T-cell (primary cell): ENCODE measurements at places on chromosomes 13 and 19. TPM values are rescaled to one million over a fixed set of nuclear protein-coding genes. Genes with fewer than 3 reads are reported as not detected.

Gene BCAM
- total RNA-seq: not detected

GRCh38 chr19:46715975-46716671, 791 bp downstream of the PRKD2 start:
- H3K36me3 ChIP-seq: peaks cover 9% of the 10 kb centered on the region
- H3K27me3 ChIP-seq: no peaks in the 10 kb centered on the region
- peak overlapping the region; percentile 84 for H3K27ac ChIP-seq
- H3K4me3 ChIP-seq: peak overlapping the region; percentile 99
- no peak for DNase-seq
- H3K4me1 ChIP-seq: peaks cover 64% of the 10 kb centered on the region

- H3K27ac ChIP-seq: no peak overlapping the region
- DNase-seq: no peak
- no peaks in the 10 kb centered on the region for H3K4me1 ChIP-seq
These were observed 92.8 kb downstream of the ZMYM2 start for GRCh38 chr13:20051366-20051765.

GRCh38 chr19:41958367-41959055, 610 bp downstream of the RABAC1 start:
- H3K4me3 ChIP-seq: peak overlapping the region; percentile 67
- H3K4me1 ChIP-seq: peaks cover 22% of the 10 kb centered on the region
- H3K27ac ChIP-seq: peak overlapping the region; percentile 69

DNA sequence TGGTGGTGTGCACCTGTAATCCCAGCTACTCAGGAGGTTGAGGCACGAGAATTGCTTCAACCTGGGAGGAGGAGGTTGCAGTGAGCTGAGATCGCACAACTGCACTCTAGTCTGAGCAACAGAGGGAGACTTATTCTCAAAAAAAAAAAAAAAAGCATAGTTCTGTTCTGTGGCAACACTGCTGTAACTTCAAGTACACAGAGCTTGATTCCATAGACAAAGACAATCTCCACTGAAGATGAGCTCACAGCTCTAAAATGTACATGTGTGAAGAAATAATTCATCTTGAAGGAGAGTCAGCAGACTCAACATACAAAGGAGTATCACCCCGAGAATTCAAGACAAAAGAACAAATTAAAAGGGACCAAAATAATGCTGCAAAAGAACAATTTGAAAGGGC, 47.8 kb downstream of the KCTD15 start:
- H3K36me3 ChIP-seq: no peaks in the 10 kb centered on the region
- peaks cover 36% of the 10 kb centered on the region for H3K27me3 ChIP-seq
- no peak overlapping the region for H3K27ac ChIP-seq
- no peak for DNase-seq
- H3K4me1 ChIP-seq: no peaks in the 10 kb centered on the region

GRCh38 chr19:373391-374182, 29.0 kb upstream of the MIER2 start:
- H3K4me1 ChIP-seq: no peaks in the 10 kb centered on the region
- H3K36me3 ChIP-seq: no peaks in the 10 kb centered on the region
